ENCODE measurements at places on chromosomes 7 and 10. TPM values are rescaled to one million over a fixed set of nuclear protein-coding genes. Genes with fewer than 3 reads are reported as not detected.

DNA sequence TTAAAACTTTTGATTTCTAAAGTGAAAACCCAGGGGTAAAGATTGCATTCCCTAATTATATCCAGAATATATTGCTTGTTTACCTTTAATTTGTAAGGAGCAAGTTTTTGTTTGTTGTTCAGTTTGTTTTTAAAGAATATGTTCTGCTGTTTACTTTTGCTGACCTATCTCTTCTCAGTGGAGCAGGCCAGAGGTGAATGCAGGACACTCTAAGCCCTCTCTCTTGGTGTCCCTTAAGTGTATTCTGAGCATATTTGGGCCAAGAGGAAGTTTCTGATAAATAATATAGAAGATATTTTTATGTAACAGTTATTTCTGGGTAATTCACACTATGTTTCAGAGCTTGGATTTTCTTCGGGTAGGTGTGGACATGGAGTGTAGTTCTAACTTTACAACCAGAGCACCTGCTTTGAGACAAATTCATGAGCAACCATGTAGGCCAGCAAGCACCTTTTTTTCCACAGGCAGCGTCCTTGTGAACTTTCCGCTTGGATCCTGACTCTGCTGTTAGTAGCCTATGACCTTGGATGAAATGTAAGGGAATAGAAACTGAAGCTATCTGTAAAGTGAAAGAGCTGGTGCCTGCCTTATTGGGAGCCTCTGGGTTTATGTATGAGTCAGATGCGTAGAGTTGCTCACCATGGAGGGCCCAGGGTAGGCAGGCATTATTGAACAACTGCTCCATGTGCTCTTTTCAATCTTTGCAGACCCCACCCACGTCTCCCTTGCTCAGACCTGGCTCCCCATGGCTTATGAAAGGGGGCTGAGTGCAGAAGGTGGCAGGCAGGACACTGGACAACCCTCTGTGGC, 16.1 kb downstream of the OGDH start:
- H3K27me3 ChIP-seq = no peaks in the 10 kb centered on the region
- H3K4me3 ChIP-seq = peak overlapping the region; percentile 30
- H3K27ac ChIP-seq = peak overlapping the region; percentile 93
- peak; percentile 53 for DNase-seq
- H3K4me1 ChIP-seq = peaks cover 90% of the 10 kb centered on the region

- no peak overlapping the region for H3K4me3 ChIP-seq
- peaks cover 10% of the 10 kb centered on the region for H3K36me3 ChIP-seq
- no peak for DNase-seq
- H3K27me3 ChIP-seq = no peaks in the 10 kb centered on the region
These were observed 97.6 kb downstream of the CUX1 start for GRCh38 chr7:101915000-101915399.

The CALN1 gene
- not detected for total RNA-seq

GRCh38 chr10:94402843-94403379, 570 bp downstream of the TBC1D12 start:
- H3K27me3 ChIP-seq = peaks cover 73% of the 10 kb centered on the region
- no peak overlapping the region for H3K4me3 ChIP-seq
- H3K36me3 ChIP-seq = peaks cover 2% of the 10 kb centered on the region
- DNase-seq = no peak

The SRRM3 gene
- not detected for total RNA-seq

GRCh38 chr10:102988404-102989314, 70.6 kb downstream of the CNNM2 start:
- no peaks in the 10 kb centered on the region for H3K27me3 ChIP-seq
- H3K4me1 ChIP-seq = no peaks in the 10 kb centered on the region

All from activated CD4-positive, alpha-beta T cell treated with anti-CD3 and anti-CD28 coated beads, Interleukin-2, amount 10 ng/mL, durations not matched to agents 7 days and 5 days (primary cell).